ENCODE measurements at places on chromosomes 2 and 18.

DNA sequence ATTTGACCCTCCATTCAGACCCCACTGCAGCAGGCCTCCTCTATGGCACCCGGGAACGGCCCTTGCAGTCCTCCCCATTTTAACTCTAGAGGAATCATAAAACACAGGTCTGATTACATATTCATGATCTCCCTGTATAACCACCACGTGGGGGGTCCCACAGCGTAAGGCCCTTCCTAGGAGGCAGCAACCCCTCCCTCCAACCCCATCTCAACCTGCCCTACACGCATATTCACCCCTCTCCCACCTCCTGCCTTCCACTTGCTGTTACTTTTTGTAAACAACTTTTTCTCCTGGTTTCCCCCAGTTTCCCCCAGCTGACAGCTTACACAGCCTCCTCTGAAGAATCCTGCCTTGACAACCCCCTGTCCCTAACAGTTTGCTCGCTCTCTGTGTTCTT is 85.1 kb upstream of the FOXI3 start:
- no peak for DNase-seq

DNA sequence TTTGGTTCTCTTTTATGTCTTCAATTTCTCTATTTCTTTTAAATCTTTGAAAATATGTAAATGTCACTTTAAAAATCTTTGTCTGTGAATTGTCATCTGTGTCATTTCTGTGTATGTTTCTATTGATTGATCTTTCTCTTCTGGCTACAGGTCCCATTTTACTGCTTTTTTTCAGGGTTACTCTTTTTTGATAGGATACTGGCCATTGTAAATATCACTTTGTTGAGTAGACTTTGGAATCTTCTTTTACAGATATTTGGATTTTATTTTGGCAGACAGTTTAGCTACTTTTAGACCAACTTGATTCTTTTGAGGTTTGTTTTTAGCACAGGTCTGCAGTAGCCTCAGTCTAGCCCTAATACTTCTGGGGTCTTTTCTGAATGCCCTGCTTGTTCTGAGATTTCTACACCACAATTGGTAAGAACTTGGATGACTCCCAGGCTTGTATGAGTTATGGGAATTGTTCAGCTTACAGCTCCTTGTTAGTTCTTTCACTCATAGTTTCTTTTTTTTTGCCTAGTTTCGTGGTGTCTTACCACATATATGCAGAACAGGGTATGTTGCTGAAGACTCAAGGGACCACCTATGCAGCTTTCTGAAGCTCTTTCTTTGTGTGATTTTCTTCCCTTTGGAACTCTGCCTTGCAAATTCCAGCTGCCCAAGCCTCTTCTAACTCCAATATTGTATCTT is 122.2 kb downstream of the QPCT start:
- DNase-seq: no peak

DNA sequence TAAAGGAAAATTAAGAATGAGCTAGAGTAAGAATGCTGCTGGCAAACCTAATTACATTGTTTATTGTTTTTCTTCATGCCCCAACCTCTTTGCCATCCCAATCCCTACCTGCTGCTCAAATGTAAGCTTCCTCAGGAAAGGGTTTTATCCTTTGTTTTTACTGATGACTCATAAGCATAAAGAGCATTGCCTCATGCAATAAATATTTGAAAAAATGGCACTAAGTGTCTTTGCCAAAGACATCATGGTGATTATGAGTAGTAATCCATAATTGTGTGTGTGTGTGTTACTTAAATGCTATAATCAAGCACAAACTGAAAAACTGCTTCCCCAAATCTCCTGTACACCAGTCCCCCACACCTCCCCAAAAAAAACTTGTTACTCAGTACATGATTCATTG is 53.4 kb downstream of the DNER start:
- DNase-seq: no peak

DNA sequence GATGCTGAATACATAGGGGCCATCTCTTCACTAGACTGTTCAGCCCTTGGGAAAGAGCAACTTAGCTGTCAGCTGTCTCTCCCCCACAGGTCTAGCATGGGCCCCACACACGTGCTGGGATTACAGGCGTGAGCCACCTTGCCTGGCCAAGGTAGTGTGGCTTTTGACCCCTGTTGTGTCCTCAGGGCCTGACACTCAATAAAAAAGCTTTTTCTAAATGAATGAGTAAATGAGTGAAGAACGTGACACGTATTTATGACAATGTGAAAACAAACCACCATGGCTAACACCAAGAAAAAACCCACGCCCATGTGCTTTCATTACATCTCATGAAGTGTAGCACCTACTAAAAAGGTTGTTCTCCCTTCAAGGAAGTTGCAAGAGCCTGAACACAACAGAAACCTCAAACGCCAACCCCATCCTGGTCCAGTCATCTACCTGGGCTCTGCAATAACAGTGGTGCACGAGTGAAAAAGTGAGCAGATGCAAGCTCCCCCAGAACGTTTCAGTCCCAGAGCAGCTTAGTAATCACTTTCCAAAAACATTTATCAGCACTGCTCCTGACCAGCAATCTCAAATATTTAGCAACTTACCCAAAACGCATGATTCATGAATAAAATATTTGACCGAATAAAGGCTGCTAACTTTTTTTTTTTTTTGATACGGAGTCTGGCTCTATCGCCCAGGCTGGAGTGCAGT is 3.4 kb downstream of the WDFY1 start:
- DNase-seq: no peak
